ENCODE measurements at places on chromosomes 3 and 15. TPM values are rescaled to one million over a fixed set of nuclear protein-coding genes. Genes with fewer than 3 reads are reported as not detected.
A peak's percentile ranks its signal among the peaks of the same experiment; 100 is the strongest.

- H3K4me1 ChIP-seq: no peaks in the 10 kb centered on the region
- no peak overlapping the region for H3K27ac ChIP-seq
- H3K27me3 ChIP-seq: no peaks in the 10 kb centered on the region
- no peak overlapping the region for H3K4me3 ChIP-seq
- H3K36me3 ChIP-seq: no peaks in the 10 kb centered on the region
Observed at GRCh38 chr3:79414806-79415205, 353.0 kb downstream of the ROBO1 start.

- peak overlapping the region; percentile 19 for H3K4me3 ChIP-seq
- no peaks in the 10 kb centered on the region for H3K36me3 ChIP-seq
- H3K27ac ChIP-seq: no peak overlapping the region
- peaks cover 40% of the 10 kb centered on the region for H3K4me1 ChIP-seq
- peak; percentile 58 for DNase-seq
Observed at GRCh38 chr15:40290918-40291574, 8.2 kb upstream of the ANKRD63 start.

DNA sequence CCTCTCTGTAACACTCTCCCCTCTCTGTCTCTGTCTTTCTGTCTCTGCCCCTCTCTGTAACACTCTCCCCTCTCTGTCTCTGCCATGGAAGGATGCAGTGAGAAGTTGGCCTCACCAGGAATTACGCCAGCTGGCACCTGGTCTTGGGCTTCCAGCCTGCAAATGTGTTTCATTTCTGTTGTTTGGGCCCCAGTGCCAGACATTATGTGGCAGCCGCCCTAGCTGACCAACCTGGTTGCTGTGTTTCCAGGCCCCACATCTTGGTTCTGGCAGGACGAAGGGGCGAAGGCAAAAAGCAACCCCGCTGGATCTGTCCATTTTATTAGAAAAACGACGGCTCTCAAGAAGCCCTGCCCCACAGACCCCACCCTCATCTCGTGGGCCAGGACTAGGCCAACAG lies 5.2 kb upstream of the ZXDC start:
- no peak overlapping the region for H3K27ac ChIP-seq
- no peaks in the 10 kb centered on the region for H3K36me3 ChIP-seq
- peaks cover 6% of the 10 kb centered on the region for H3K4me1 ChIP-seq
- H3K4me3 ChIP-seq: no peak overlapping the region
- H3K27me3 ChIP-seq: no peaks in the 10 kb centered on the region
- DNase-seq: no peak

Gene SPPL2A
- 99.4 TPM for total RNA-seq

Gene COL6A6
- total RNA-seq: 2.3 TPM

GRCh38 chr3:71651625-71652024 lies 68.1 kb upstream of the FOXP1 start:
- H3K27me3 ChIP-seq: no peaks in the 10 kb centered on the region
- H3K27ac ChIP-seq: no peak overlapping the region
- H3K4me1 ChIP-seq: no peaks in the 10 kb centered on the region
- H3K4me3 ChIP-seq: no peak overlapping the region

DNA sequence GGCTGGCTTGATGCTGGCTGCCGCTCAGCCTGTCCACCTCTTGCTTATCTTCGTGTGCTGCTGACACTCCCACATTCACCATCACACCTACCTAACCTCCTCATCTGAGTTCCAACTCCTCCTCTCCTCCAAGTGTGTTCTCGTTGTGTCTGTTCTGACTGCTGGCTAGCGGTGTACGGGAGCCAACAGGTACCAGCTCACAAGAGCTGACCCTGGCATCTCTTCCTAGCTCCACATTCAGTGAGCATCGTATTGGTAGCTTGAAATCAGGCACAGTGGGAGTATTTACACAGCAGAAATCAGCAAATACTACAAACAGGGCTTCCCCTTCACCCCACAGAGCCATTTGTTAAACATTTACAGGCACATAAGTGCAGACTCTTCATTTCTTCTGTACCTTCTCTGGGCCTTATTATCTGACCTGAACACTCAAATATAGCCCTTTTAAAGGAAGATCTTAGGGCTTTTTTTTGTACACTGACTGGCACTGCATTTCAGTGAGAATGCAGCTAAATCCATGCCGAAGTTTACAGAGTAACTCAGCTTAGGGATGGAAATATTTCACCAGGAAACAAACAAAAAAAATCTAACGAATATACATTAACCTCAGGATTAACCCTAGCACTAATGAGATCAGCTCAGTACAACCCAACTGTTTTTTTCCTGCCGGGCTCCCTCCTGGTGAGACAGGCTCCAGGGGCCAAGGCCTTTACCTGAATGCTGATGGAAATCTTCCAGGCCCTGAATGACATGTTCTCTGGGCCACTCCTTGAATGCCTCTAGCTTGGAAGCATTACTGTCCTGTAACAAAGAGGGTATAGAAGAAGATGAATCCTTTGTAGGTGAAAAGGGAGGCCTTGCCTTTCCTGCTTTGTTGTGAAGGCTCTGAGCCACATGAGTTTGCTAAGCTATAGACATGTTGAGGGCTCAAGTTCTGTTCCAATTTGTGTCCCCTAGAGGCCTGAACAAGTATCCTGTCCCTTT lies 150.5 kb upstream of the LPP start:
- H3K4me3 ChIP-seq: no peak overlapping the region
- no peak overlapping the region for H3K27ac ChIP-seq
- H3K36me3 ChIP-seq: no peaks in the 10 kb centered on the region
- peaks cover 3% of the 10 kb centered on the region for H3K4me1 ChIP-seq
- no peaks in the 10 kb centered on the region for H3K27me3 ChIP-seq

GRCh38 chr3:56633602-56634535 lies 49.2 kb downstream of the TASOR start:
- H3K27me3 ChIP-seq: no peaks in the 10 kb centered on the region
- peaks cover 3% of the 10 kb centered on the region for H3K4me1 ChIP-seq
- H3K27ac ChIP-seq: peak overlapping the region; percentile 11
- H3K4me3 ChIP-seq: no peak overlapping the region

Gene GP5
- 0.16 TPM for total RNA-seq

Data from heart right ventricle (tissue), 16 donors.